ENCODE measurements at places on chromosomes 16 and 17.

- DNase-seq = no peak
These were observed 1.7 kb downstream of the TMC6 start for GRCh38 chr17:78126895-78127238.

GRCh38 chr16:48182979-48183537 is 27.3 kb upstream of the ABCC12 start:
- DNase-seq = no peak

DNA sequence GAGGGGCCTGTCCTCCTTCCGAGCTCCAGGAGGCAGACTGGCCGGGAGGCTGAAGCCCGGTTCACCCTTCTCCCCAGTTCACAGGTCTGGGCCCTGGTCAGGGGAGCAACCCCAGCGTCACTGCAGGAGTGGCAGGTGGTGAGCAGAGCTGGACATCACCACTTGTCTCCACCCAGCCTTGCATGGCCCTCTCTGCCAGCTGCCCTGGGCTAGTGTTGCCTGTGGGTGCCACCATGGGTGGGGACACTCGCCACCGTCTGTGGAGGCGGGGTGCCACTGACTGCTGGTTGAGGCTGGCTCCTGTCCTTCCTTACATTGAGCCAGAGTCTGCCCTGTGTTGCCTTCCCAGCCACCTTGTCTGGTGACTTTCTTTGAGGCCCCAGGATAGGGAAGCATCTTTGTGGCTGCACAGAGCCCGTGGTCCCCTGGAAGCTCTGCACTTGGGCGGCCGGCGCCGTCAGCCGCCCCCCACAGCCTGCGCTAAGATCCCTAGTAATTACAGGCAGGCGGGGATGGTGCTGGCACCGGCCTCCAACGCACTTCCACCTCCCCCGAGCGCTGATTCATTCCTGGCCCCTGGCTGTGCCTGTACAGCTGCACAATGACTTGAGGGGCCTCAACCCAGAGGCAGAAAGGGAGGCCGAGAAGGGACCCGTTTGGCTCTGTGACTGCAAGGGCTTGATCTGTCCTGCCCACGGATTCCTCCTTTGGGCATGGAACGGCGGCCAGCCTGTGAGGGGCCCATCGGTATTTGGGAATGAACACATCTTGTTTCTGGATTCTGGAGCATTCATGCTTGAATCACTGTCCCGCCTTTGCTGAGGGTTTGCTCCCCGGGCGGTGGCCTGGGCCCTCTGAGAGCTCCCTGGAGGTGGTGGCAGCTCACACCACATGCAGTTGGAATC is 5.2 kb downstream of the BAIAP2 start:
- DNase-seq = no peak

- no peak for DNase-seq
These were observed 12.0 kb upstream of the ANKFN1 start for GRCh38 chr17:56141046-56141839.

DNA sequence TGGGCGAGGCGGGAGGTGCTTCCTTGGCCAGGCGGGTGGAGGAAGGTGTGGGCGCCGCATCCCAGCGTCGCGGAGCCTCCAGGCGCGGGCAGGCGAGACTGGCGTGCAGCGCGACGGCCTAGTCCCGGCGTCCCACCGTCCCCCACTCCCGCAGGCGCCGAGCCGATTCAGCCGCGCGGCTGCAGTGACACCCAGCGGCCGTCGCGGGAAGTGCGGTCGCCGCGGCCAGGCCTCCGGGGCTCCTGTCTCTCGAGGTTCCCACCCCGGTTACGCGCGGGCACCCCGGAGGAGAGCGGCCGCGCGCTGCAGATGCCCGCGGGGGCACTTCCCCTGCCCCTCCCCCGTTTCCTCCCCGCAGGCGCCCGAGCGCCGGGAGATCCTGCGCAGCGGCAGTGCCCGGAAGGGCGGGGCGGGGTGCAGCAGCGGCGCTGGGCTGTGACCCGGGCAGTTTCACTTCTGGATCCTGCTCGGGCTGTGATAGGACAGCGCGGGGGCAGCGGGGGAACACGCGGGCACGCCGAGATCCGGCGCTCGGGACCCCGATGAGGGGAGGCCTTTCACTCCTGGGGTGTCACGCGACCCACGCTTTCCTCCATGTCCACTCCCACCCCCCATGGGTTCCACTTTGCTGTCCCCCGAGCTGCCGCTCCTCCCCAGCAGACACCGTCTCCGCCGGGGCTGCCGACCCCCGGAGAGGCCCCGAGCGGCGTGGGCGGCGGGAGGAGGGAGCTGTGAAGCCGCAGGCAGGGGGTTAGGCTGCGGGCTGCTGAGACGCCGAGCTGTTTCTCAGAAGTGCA is 16.6 kb downstream of the GRB7 start:
- DNase-seq = peak; percentile 99

GRCh38 chr17:79929257-79930061 is 90.2 kb upstream of the CBX4 start:
- no peak for DNase-seq

- DNase-seq = no peak
These were observed 647 bp downstream of the VAC14 start for GRCh38 chr16:70800311-70800710.

DNA sequence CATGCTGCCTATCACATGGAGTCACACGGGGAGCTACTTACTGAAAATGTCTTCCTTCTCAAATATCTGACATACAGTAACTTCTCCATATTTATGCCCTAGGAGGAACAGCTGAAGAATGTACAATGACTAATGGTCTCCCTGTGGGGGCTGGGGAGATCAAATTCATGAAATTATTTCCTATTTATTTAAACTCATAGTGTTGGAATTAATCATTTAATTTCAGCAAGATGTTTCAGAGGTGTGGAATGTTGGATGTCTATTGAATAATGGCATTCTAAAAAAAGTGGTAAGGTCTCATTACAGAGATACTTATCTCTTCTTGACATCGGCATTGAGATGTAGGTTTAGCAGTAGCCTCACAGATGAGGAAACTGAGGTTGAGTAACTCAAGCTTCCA is 214.3 kb upstream of the CDH11 start:
- DNase-seq = no peak
